Stimulated activated CD8-positive, alpha-beta memory T cell treated with anti-CD3 and anti-CD28 coated beads, Interleukin-7, amount 100 ng/mL, for 1 hour (primary cell): ENCODE measurements at places on chromosomes 12 and 14.

GRCh38 chr12:76007640-76008039 is 23.9 kb downstream of the PHLDA1 start:
- DNase-seq, result no peak

DNA sequence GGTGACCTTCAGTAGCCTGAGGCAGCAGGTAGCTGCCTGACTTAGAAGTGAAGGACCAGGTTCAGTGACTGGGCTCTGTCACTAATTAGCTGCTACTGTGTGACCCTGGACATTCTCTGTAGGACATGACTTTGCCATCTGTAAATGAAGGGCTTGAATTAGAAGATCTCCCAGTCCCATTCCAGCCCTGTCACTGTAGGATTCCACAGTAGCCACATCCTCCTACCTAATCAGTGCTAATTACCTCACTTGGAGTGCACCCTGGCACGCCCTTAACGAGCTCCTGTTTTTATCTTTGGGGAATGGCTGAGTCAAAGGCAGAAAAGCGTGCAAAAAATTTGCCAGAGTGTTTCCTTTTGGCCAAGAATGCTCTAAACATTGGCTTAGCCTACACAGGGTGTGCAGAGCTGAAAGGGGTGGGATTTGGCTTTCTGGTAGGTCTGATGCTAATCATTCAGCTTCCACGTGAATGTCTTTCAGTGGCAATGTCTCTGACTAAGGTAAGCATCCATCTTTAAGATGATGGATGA is 6.8 kb downstream of the NTF3 start:
- no peak for DNase-seq

GRCh38 chr12:29032446-29032845 is 116.6 kb upstream of the FAR2 start:
- DNase-seq, result no peak

GRCh38 chr12:42760550-42760949 is 171.0 kb upstream of the PRICKLE1 start:
- DNase-seq, result no peak

DNA sequence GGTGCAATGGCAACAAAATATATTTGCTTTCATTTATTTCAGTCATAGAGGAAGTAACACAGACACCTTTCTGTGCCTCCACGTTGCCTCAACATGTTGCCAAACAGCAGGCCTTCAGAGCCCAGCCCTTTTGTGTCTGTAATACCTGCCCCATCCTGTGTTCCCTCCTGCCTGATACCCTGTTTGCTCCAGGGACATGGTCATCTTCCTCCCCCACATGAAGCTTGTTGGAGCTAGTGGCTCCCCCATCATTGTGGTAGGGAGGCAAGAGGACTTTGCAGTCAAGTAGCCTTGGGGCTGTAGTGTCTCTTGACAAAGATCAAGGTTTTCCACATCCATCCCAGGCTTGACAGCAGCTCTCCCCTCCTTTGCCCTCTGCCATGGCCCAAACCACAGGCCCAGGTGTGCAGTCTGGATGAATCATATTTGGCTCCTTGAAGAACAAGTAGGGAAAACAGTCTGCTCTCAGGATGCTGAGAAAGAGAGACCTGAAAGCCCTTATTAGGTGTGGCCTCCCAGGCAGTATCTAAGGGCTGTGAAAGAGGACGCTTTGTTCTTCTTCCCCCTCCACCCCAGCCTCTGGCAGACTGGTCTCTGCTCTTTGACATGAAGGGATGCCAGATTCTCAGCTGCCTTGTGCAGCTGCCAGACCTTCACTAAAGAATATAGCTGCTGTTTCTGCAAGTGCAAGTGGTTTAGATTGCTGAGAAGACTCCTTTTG is 329.0 kb downstream of the C12orf75 start:
- DNase-seq, result no peak

GRCh38 chr14:38526826-38527501 is 271.1 kb upstream of the CLEC14A start:
- no peak for DNase-seq

DNA sequence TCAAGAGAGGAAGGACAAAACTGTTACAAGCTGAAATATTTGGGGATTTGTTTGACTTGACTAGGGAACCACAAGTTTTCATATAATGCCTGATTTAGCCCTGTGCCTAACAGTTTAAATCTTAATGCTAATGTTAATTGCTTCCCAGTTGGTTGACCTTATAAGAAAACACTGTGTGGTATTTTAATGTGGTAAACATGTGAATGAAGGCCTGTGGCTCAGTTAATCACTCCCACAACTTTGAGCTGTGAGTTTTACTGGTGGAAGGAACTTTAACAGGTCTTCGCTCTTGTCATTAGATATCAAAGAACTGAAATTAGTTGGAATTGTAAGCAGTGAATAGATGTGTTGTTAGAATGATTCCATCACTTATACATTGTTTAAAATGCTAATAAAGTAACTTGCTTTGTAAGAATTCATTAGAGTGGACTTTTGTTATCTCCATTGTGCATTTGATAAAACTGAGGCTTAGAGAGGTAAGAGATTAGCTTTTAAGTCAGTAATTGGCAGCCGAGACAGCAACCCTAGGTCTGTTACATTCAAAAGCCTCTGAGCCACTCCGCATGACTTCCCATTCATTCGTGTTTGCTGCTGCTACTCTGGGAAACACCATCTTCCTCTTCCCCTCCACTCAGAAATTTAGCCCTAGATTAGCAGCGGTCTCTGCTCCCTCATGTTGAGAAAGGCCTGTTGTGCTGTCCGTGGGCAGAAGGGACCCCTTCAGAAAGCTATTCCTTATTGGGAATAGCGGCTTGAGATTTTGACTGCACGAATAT is 1.0 kb upstream of the TBK1 start:
- no peak for DNase-seq

GRCh38 chr12:1855241-1855640 is 34.9 kb downstream of the LRTM2 start:
- DNase-seq, result no peak

GRCh38 chr14:55092341-55092740 is 36.7 kb upstream of the LGALS3 start:
- no peak for DNase-seq

GRCh38 chr12:27610374-27610773 is 85.9 kb upstream of the REP15 start:
- DNase-seq, result no peak

GRCh38 chr12:58285551-58285950 is 344.2 kb downstream of the ATP23 start:
- no peak for DNase-seq
